ENCODE measurements at places on chromosomes 16 and 17.

DNA sequence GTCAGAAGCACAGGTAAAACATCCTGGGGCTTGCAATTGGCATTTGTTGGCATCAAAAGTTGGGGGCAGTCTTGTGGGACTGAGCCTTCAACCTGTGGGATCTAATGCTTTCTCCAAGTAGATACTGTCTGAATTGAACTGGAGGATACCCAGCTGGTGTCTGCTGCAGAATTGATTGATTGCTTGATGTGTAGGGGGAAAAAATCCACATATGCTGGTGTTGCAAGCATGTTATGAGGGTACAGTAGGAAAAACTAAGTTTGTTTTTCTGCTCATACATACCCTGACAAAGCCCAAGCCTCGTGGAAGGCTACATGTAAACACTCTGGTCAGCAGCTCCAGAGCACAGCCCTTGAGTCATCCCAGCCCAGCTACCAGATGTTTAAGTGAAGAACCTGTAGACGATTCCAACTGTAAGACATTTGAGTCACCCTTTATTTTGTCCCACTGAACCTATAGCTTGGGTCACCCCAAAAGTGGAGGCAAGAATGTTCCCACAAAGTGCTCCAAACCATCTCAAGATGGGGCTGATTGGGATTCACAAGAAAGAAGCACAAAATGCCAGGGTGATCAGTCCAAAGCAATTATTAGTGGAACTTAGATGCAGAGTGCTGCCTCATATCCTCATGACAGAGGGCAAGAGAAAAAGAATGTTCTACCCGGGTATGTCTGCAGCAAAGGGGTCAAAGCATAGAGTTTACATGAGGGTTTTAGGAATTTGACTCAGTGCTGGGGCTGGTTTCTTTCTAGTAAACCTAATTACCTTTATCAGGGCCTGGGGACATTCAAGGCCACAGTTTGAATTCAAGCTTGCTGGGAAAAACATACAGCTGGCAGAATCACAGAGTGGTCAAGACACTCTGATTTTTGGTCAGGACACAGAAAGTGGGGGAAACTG, 9.6 kb upstream of the APPBP2 start:
- no peak for DNase-seq

- no peak for DNase-seq
Observed at GRCh38 chr16:68229431-68230175, 6.3 kb downstream of the ESRP2 start.

DNA sequence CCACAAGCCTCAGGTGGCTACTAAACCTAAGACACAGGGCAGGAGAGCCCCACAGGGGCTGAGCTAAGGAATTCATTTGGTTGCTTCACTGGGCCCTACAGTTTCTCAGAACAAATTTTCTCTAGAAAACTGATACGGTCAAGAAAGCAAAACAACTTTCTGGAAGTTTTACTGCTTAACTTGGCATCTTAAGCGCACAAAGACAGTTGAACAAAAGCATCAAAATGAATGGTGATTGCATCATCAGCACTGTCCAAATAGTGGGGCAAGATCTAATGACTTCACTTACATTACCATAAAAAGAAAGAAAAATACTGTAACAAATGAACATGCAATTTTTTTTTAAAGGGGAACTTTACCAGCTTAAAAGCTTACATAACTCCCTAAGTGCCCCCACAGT, 47.6 kb downstream of the XPO6 start:
- DNase-seq, result no peak

- DNase-seq, result no peak
Observed at GRCh38 chr16:20940871-20941635, 40.5 kb downstream of the LYRM1 start.

DNA sequence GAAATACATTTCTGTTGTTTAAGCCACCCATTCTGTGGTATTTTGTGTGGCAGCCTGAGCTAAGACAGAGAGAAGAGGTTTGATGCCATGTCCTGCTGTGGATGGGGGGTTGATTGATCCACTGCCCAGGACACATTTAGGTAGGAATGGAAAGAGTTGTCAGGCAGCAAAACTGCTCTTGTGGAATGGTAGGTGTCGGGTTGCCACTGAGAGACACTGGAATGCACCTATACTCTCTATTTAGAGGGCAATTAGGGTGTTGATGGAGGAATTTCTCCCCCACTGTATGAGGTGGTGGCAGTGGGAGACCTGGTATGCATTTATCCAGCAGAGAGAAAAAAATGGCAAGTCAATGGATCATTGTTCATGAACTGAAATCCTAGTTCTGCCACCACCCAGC, 30.9 kb downstream of the CBLN1 start:
- no peak for DNase-seq

- no peak for DNase-seq
Observed at GRCh38 chr16:84048871-84049270, 6.3 kb upstream of the SLC38A8 start.

- DNase-seq, result no peak
Observed at GRCh38 chr16:75043175-75043895, 44.5 kb downstream of the ZNRF1 start.

DNA sequence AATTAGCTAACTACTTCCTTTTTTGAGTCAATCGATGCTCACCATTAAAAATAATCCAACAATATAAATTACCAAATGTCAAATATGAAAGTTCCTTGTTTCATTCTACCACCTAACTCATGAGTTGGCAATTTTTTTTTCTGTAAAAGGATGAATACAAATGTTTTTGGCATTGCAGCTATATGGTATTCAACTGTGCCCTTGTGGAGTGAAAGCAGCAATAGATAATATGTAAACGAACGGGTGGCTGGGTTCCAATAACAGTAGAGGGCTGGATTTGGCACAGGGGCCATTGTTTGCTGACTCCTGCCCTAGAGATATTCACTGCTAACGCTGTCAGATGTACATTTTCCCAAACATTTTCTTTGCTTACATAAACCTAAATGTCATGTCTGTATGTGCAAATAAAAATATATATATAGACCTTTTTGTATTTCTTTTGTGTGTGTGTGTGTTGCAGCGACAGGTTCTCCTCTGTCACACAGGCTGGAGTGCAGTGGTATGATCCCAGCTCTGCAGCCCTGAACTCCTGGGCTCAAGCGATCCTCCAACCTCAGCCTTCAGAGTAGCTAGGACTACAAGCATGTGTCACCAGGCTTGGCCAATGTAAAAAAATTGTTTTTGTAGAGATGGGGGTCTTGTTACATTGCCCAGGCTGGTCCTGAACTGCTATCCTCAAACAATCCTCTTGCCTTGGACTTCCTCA, 73.9 kb downstream of the RPGRIP1L start:
- no peak for DNase-seq

GRCh38 chr16:87921236-87921773, 15.0 kb downstream of the CA5A start:
- DNase-seq, result no peak
